ENCODE measurements at places on chromosomes 1 and 21.

DNA sequence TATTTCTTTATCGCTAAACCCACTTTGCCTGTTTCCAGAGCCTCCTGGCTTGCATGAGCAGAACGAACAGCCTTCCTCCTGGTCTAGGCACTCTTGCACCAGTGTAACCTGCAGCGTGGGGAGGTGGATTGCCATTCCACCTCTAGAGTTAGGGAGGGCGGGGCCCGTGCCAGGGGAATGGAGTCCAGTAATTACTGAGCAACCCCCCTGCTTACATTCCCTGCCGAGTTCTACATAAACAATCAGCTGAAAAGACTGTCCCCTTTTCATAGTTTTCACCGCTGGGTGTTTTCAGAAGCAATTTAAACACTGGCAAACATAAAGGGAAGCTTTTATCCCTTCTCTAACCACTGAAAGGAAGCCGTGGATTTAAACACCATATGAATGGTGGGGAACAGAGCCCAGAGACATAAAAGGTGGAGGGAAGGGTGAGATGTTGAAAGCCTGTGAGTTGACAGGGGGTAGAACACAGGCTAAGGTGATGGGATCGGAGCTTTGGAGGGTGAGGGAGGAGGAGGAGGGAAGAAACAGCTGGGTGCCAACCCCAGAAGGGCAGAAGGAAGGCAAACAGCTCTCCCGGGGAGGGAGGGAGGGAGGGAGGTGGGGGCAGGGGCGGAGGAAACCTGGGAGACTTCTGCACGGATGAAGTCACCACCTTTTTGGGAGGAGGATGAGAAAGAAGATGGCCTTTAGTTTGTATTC is 68.0 kb upstream of the WDR26 start:
- no peak for DNase-seq

DNA sequence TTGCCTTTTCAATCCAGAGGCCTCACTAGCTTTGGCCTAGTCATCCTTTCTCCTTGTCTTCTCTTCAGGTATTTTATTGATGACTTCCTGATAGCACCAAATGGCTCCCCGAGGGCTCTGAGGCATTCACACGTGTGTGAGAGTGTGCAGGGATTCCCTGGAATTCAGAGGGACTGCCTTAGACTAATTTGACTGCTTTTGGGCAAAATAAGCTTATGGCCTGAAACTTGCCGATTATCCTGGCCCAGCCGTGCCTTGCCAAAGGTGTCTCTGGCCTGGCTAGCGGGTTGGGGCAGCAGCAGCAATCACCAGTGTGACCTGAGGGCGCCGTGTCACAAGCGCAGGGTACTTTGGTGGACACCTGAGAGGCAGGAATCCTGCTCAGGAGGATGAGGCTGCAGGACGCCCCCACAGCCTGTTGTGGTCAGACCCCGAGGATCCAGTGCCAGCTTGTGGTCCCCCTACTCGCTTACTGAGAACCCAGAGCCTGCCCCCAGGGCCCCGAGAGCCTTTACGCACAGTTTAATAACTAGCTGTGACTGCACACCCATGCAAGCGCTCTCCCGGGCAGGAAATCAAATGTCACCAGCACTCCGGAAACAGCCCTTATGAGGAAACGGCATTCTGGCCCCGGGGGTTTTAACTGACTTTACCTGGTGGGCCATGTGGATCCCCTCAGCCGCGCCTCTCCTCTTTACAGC is 62.8 kb upstream of the PDE9A start:
- DNase-seq, result no peak

- DNase-seq, result no peak
Observed at GRCh38 chr1:26109229-26110164, 2.1 kb upstream of the PDIK1L start.

DNA sequence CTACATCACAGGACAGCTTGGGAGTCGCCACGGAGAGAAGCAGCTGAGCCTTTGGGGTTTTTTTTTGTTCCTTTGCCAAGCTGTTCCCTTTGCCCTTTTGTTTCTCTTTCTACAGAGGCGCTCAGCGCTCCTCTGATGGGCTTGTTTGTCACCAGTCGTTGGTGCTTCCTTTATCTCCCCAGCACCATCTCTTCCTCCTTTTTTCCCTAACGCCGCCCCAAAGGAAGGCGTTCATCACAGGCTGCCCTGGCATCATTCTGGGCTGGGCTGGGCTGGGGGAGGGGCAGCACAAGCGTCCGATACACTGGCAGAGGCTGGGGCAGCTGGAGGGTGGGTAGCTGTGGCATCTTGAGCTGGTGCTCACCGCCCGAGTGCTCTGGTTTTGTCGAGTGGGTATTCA is 10.5 kb downstream of the IGSF21 start:
- DNase-seq, result no peak

GRCh38 chr1:35637401-35637809 is 3.9 kb downstream of the PSMB2 start:
- no peak for DNase-seq

DNA sequence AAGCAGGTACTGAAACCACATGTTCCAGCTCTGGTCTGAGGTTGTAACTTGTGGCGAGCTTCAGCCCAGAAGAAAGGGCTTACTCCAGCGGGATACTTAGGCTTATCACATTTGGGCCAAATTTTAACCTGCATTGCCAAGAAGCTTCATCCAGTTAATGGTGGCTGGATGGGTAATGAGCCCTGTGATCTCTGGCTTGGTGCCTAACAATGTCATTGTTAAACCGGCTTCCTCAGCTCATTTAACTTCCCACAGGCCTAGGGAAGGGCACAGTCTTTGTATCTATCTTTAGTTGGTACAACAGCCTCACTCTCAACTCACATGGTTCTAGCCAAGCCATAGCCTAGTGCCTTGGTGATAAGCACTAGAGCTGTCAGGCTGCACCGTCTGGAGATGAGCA is 43.6 kb upstream of the CCDC190 start:
- no peak for DNase-seq

DNA sequence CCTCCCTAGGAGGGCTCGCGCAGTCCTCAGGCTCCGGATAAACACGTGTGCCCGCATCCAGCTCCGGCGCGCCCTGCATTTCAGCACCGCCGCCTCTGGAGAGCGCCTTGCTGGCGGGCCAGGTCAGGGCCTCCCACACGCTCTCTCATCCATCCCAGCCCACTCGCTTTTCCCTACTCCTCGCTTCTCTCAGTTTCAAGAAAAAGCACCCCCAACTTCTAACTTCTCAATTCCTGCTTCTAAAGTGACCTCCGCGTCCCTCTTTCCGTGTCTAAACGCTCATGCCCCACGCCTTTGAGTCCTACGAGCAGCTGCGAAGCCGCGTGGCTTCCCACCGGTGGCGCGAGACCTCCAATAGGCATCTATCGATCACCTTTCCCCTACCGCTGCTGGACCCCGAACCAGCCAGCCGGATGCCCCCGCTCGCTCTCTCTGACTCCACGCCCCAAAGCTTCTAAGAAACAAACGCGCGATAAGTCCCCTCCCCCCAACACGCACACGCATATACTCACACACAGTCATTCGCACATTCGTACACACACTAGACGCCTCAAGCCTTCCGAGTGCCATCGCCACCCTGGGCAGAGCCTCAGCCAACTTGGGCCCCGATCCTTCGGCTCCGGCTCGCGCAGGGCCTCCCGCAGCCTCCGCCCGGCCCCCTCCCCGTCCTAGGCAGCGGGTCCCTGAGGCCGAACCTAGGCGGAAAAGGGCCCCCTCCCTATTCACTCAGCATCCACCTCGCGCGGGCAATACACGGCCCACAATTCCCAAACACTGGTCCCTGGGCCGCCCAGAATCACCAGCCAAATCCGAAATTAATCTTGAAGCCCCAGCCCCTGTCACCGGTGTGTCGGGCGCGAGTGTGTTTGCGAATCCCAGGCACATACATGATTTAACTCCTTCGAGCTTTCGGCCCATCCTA is 1.1 kb downstream of the NMNAT2 start:
- no peak for DNase-seq

- no peak for DNase-seq
Observed at GRCh38 chr1:36328713-36329112, 5.3 kb upstream of the EVA1B start.

DNA sequence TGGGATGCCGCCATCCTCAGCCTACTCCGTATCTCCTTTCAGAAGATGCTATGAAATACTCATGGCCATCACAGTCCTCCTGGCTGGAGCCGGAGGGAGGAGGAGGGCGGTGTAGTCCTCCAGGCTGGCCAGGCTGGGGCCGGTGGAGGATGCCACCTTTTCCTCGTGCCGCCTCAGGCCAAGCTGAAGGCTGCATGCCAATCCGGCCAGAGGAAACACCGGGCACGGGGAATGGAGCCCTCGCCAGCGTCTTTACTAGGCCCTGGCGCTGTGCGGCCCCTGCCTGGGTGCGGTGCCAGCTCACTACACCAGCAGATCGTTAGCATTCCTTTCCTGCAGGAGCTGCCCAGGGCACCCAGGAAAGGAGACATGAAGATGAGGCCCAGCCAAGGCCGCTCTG is 70.1 kb downstream of the CASZ1 start:
- no peak for DNase-seq

DNA sequence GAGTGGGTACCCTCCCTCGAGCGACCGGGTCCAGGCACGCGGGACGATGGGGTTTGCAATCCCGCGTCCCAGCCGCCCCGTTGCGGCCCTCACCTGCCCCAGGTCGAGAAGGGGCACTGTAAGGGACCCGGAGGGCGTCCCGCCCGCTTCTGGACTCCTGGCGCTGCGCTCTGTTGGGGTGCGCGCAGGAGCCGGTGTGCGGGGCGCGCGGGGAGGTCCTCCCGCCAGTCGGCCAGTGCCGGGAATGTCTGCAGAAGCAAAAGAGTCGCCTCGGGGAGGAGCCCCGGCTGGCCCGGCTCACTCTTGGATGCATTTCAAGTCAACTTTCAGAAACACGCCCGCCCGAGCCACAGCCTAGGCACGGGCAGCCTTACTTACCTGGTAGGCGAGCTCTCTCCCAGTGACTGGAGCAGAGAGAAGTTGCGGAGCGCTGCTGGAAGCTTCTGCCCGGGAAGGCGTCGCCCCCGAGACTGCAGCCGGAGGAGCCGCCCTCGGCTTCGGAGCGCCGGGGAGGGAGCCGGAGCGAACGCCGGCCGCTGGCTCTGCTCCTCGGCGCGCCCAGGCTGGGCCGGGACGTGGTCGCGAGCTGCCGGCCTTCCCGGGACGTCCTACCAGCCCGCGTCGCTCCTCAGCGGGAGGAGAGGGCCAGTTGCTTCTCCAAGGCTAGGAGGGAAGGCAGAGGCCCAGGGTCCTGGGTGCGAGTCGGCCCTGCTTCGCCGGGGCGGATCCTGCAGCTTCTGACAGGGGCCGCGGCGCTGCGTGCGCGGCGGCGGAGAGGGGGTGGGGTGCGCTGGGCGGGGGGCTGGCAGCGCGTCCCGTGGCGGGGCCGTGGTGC is at the start of gene LMX1A:
LMX1A (minus strand) TSS at position 739 of the 835 bp plus-strand sequence. CDS start 1,156 bp downstream, outside the sequence.
- DNase-seq, result no peak

- DNase-seq, result no peak
Observed at GRCh38 chr21:21067375-21067774, 69.2 kb downstream of the NCAM2 start.

- no peak for DNase-seq
Observed at GRCh38 chr1:156643778-156644092, 1.8 kb downstream of the BCAN start.

DNA sequence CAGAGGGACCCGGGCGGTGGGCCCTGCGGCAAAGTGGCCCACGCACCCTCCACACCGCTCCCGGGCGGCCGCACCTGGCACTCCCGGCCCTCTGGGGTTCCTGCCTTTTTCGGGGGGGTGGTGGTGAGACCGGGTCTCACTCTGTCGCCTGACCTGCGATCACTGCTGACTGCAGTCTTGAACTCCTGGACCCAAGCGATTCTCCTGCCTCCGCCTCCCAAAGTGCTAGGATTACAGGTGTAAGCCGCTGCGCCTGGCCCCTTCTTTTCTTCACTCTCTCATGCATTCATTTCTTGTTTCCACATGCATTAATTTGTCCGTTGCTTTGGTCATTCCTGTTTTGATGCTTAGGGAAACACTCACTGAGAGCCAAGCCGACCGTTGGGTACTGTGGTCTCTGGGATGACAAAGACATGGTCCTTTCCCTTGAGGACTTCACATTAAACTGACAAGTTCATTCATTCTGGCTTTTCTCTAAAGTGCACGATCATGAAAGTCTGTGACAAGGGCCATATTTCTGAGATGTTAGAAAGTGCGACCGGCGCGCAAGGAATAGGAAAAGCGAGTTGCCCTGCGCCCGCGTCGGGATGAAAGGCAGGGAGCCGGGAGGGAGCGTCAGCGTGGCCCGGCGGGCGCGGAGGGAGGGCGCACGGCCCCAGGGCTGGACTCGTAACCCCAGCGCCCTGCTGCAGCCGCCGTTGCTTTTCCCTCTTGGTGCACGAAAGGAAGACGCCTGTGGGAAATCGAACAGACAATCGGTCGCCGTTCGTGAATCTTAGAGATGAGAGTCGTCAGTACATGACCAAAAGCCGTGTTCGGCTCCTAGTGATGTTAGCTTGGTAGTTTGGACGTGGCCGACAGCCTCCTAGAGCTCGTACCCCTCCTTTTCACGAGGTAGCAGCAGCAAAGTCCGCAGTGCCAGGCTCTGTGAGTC is 1.0 kb upstream of the MCOLN2 start:
- DNase-seq, result no peak

GRCh38 chr1:234309243-234309597 is 64.0 kb upstream of the COA6 start:
- no peak for DNase-seq

DNA sequence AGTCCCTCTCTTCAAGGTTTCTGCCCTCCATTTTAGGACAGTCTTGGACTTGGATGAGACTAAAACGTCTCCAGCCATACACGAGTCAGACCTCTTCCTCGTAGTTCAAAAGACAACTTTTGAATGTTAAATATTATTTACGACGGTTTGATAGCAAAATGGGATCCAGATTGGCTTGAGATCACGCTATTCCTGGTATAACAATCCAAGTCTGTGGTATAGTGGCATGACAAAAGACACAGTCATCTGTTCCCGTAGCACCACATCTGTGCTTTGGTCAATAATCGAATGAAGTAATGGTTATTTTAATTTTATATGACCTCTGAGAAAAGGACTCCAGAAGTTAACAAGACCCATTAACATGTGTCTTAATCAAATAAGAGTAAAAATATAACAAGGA is 7.0 kb downstream of the PCP4 start:
- DNase-seq, result no peak

DNA sequence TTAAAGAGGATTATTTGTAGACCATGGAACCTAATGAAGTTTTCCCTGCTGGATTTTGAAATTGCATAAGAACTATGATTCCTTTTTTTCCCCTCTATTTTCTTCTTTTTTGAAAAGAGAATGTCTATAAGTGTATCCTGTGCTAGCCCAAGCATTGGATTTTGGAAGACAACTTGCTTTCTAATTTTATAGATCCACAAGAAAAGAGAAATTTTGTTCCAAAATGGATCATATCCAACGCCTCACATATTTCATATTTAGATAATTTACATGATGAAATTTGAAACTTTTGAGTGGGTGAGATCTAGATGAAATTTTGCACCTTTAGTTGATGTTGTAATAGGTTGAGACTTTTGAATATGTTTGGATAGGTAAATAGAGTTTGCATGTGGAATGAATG is 978.7 kb downstream of the MRPL39 start:
- DNase-seq, result no peak

GRCh38 chr1:54887665-54888071 is 673 bp upstream of the DHCR24 start:
- DNase-seq, result no peak

GRCh38 chr1:1470626-1471388 is 758 bp upstream of the ATAD3B start:
- no peak for DNase-seq

All from activated T-helper 9 cell treated with anti-CD3 and anti-CD28 coated beads, Interleukin-2, amount 50 U/mL, for 16 hours (primary cell).